ENCODE measurements at places on chromosomes 3 and 15. TPM values are rescaled to one million over a fixed set of nuclear protein-coding genes. Genes with fewer than 3 reads are reported as not detected.

DNA sequence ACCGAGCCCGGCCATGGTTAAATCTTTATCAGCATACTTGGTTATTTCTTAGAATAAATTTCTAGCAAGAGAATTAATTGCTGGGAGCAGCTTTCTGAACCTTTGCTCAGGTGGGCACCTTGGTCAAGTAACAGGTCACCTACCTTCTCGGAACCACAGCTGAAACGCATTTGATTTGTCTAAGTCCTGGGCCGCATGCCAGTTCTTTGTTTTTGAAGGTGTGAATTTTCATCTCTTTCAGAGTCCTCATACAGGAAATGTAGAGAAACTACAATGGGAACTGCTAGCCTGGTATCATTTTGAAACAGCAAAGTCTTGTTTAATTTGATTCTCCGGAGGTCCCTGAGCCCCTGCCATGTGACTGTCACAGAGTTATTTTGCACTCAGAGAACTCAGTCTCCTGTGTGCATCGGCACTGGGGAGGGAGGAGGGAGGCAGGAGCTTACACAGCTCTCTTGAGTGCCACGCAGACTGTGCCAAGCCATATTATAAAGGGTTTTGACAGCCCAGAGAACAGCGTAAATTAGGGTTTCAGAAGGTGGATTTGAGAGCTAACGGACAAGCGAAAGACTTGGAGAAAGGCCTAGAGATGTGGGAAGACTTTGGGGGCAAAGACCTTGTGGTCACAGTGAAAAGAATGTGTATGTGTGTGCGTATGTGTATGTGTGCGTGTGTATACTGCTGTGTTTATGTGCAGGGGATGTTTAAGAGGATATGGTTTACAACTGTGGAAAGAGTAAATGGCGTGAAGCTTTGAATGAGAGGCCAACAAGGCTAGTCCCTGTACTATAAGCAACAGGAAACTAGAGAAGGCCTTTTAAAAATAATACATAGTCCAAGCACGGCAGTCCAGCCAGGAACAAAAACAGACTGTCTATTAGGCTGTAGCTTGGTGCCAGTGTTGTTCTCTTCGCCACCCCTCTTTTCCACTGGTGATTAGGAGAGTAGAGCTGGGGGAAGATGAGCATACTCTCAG, 61.8 kb upstream of the ATP13A3 start:
- no peak for DNase-seq

SEMA3F gene
- not detected for total RNA-seq

- no peaks in the 10 kb centered on the region for H3K36me3 ChIP-seq
- no peaks in the 10 kb centered on the region for H3K4me1 ChIP-seq
- H3K27me3 ChIP-seq, result no peaks in the 10 kb centered on the region
- H3K27ac ChIP-seq, result no peak overlapping the region
Measured at GRCh38 chr3:160929595-160929994, 173.6 kb downstream of the PPM1L start.

- DNase-seq, result no peak
- H3K4me1 ChIP-seq, result peaks cover 37% of the 10 kb centered on the region
- no peak overlapping the region for H3K4me3 ChIP-seq
- no peaks in the 10 kb centered on the region for H3K27me3 ChIP-seq
- H3K27ac ChIP-seq, result no peak overlapping the region
- H3K36me3 ChIP-seq, result no peaks in the 10 kb centered on the region
Measured at GRCh38 chr15:63972801-63973200, 73.5 kb downstream of the DAPK2 start.

- DNase-seq, result no peak
- no peaks in the 10 kb centered on the region for H3K27me3 ChIP-seq
- H3K36me3 ChIP-seq, result no peaks in the 10 kb centered on the region
Measured at GRCh38 chr3:197430934-197431333, 124.8 kb downstream of the BDH1 start.

GRCh38 chr15:41605566-41605965, 46.6 kb downstream of the TYRO3 start:
- H3K4me1 ChIP-seq, result peaks cover 6% of the 10 kb centered on the region
- no peak overlapping the region for H3K4me3 ChIP-seq
- no peaks in the 10 kb centered on the region for H3K36me3 ChIP-seq

GRCh38 chr3:90011131-90011530, 903.7 kb downstream of the EPHA3 start:
- DNase-seq, result no peak
- H3K36me3 ChIP-seq, result no peaks in the 10 kb centered on the region
- no peak overlapping the region for H3K4me3 ChIP-seq
- H3K27me3 ChIP-seq, result no peaks in the 10 kb centered on the region
